Adipocyte (in vitro differentiated cells): ENCODE measurements at places on chromosomes 6 and 20.

- DNase-seq: no peak
Measured at GRCh38 chr6:105793130-105793529, 293.0 kb upstream of the PRDM1 start.

- DNase-seq: no peak
Measured at GRCh38 chr6:122647765-122648164, 37.6 kb downstream of the PKIB start.

DNA sequence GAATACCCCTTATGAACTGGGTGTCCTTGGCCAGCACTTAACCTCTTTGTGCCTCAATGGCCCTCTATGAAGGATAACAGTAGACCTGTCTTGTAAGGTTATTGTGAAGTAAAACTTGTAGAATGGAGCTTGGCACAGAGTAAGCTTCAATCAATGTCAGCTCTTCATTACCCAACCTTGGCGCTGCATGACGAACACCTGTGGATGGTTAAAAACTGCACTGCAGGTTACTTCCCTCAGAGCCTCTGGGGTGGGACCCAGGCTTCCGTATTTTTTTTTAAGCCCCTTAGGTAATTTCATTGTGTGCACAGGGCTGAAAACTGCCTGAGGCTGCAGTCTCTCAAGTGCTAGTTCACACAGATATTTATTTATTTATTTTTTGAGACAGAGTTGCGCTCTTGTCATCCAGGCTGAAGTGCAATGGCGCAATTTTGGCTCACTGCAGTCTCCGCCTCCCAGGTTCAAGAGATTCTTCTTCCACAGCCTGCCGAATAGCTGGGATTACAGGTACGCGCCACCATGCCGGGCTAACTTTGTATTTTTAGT is 42.8 kb upstream of the SLC23A2 start:
- DNase-seq: no peak

DNA sequence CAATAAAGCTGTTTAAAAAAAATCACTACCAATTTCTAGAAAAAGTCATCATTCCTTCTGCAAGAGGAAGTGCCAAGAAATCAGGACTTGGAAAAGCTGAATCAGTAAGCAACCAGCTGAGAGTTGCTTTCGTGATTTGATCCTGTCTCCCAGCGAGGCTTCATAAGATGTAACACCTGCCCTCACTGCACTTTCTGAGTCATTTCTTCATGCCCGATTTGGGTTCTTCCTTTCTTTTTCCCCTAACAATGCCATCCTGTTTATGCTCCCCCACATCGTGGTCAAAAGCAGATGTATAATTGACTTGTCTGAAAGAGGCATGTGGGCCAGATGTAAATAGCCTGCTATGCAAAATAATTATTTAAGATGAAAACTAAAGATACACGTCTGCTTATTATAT is 52.1 kb downstream of the RIPOR2 start:
- peak; percentile 67 for DNase-seq

- no peak for DNase-seq
Measured at GRCh38 chr20:10739134-10739533, 65.3 kb upstream of the JAG1 start.

DNA sequence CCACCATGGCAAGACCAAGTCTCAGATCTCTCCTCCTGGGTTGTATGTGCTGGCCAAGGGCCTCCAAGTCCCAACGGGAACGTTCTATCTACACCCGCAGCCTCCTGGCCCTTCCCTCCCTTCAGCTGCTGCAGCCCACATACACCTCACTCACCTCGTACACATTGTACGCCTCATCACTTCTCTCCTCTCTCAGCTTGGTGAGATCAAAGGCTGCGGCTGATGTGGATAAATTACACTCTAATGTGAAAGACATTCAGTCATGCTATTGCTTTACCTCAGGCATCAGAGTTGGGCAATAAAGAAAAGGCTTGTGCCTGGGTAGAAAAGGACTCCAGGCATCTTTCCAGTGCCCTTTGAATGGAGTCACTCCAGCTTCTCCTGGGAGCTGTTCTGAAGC is 135.3 kb upstream of the FOXQ1 start:
- DNase-seq: peak; percentile 29

DNA sequence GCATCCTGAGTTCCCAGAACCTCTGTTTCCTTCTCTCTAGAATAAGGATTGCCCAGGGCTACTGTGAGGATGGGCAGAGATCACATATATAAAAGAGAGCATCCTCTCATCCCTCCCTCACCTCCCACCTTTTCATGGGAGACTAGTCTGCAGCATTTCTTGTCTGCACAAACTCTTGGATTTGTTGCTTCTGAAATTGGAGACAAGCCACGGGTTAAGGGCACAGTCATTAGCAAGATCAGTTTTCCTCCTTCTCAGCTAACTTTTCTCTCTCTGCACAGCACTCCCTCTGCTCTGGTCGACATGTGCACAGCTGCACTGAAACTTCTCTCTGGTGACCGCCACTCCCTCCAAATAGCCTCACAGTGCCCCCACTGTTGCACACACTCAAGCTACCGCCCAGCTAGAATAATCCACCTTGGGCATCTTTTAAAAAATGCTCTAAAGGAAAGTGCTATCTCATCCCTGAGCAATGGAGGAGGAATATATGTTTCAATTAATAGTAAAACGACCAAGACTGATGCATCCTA is 50.9 kb upstream of the DUSP22 start:
- DNase-seq: no peak

DNA sequence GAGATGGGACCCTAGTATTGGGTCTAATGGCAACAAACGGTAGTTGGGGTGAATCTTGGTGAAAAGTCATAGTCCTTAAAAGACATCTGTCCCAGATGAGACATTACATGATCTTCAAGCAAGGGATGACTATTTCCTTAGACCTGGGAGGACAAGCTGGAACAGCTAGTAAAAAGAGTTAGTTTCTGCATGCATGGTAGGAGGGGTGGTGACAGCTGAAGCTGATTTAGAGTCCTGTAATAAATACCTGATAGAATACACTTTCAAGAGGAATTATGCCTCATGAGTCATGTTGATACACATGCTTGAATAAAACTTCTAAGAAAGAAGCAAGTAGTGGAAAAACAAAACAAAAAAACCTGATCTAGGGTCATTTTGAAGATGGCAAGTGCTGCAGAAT is 247.4 kb downstream of the CD109 start:
- no peak for DNase-seq

DNA sequence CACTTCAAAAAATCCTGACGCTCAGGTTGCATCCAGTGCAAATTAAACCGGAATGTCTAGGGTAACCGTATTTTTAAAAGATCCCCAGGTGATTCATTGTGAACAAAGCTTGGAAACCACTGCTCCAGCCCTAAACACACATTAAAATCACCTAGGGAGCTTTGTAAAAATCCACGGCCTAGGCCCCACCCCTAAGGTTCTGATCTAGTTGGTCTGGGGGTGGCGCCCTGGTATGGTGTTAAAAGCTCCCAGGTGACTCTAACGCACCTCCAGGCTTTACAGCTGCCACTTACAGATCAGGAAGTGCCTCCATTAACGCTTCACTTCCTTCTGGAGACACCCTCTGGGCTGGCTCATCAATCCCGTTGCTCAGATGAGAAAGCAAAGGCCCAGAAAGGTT is 92.2 kb downstream of the GRM4 start:
- DNase-seq: no peak

DNA sequence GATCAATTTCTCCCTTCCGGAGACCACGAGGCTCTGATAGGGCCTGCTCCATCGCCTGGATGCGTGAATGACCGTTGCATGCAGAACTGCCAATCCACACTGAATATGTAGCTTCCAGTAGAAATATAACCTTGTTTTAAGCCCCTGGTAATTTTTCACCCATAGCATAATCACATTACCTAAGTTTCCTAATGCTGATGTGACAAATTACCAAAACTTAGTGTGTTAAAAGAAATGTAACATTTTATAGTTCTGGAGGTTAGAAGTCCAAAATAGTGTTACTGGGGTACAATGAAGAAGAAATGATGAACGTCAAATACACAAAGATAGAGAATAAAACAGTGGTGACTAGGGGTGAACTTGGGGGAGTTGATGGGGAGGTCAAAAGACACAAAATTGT is 22.0 kb upstream of the SIRPD start:
- DNase-seq: no peak

GRCh38 chr20:59729506-59729905 is 125.2 kb downstream of the PHACTR3 start:
- DNase-seq: no peak

DNA sequence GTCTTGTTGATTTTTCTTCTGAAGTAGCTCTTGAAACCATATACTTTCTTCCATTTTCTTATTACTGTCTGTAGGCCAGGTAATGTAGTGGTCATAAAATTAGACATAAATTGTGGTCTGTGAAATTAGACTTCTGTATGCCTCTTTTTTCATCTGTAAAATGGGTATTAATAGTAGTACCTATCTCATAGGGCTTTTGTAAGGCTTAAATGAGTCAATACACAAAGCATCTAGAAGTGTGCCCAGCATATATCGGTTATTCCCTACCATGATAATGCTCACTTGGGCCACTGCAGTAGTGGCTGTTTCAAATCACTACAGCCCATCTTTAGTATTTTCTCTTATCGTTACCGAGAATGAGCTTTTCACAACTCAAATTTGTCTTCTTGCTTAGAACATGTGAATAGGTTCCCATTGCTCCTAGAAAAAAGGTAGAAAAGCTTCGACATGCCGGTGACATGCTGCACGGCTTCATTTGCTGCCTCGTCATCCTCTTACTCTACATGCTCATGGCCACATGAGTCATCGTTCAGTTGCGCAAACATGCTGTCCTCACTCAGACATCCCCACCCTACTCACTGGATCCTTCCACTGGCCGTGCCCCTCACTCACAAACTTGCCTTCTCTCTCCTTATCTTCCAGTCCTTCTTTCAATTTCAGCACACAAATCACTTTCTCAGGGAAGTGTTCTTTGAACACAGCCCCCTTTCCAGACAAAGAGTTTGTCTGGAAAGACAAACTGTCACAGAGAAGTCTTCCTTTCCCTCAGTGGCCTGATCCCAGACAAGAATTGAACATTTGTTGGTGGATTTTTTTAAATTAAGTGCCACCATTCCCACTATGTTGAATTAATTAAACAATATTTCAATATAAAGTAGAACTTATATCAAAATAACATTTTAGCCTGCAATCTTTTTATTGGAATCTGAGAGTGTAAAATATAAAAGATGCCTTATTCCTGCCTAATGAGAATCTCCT is 32.2 kb upstream of the ERVFRD-1 start:
- DNase-seq: peak; percentile 74

DNA sequence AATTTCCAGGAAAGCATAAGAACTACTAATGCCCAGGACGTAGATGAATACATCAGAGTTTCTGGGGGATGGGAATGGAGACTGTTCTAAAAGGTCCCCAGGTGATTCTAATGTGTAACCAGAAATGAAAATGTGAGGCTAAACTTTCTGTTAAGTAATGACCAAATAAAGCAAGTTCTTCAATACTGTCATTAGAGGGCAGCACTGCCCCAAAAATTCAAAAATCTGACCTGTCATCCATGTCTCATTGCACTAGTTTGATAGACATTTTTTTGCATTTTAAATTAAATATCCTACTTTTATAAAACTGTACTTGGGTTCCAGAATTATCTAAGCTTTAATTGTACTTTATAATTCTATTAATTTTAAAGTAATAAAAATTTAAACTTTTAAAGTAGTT is 94.9 kb downstream of the RFX6 start:
- DNase-seq: peak; percentile 58

DNA sequence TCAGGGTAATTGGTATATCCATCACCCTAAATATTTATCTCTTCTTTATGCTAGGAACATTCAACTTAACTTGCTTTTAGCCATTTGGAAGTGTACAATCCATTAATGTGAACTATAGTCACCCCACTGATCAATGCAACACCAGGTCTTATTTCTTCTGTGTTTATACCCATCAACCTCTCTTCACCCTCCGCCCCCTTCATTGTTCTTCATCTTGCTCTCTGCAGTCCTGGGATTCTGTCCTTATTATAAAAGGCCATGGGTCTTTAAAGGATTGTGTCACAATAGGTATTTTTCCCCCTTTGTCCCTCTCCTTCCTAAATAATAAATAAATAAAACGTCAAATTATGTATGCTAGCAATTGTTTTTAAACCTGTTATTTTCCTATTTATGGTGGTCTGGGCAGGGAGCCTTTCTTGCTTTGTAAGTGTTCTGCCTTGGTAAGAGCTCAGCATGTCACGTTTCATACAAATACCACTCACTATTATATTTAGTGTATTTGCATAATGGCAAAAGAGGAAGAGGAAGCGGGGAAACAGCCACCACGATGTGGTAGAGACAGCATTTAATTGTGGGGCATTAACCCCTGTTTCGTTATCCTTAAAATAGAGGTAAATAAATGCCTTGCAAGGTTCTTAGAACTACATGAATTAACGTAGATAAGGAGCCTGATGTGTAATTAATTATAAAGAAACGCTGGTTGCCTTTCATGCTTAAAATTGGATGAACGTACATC is 1.9 kb downstream of the ABRACL start:
- no peak for DNase-seq

GRCh38 chr6:44113414-44113813 is 13.8 kb downstream of the MRPL14 start:
- no peak for DNase-seq

DNA sequence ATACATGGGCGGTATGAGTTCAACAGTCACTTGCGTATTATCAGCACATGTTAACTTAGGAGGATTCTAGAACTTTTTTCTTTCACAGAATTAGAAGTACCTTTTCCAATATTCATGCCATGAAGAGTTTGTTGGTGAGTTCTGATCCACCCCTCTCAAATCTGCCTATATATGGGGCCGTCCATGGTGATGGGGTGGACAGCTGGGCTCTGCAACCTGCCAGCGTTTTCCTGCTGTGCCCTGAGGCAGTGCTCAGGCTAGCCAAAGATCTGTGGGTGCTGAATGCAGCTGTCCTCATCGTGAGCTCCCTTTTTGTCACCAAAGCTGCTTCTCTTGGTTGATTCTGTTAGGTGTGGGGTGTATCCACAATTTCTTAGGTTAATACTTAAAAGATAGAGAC is 88.7 kb downstream of the THBS2 start:
- peak; percentile 35 for DNase-seq

- peak; percentile 80 for DNase-seq
Measured at GRCh38 chr6:52285177-52286068, 881 bp upstream of the MCM3 start.

DNA sequence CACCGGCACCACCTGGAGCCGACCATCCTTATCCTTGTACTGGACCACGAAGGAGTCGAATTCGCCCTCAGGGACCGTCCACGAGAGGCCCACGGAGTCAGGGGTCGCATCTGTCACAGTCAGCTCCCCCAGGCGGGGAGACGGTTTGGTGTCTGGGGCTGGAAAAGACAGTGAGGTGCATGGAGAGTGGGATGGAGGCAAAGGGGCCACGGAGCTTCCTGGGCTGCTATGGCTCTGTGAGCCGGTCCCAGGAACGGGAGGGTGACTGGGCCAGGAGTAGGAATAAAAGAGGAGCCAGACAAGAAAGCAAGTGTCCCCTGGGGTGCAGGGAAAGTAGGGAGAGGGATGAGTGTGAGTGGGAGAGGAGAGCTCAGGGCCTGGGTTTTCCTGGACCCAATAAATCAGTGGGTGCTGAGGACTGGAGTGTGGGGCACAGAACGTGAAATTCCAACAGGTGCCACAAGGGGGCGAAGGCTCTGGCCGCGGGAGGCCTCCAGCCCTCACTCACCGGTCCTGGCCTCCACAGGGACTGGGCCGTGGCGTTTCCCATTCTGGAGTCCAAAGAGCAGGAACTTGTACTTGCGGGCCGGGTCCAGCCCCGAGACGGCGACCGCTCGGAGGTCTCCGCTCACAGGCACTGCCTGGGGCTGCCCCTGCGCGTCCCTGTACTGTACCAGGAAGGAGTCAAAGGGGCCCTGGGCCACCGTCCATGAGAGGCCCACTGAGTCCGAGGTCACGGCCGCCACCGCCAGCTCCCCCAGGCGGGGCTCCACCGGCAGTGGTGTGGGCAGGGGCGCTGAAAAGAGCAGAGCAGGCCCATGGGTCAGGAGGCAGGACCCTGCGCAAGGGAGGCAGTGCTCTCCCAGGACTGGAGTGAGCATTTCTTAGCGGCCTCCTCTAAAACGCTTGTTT is 9.9 kb downstream of the CYP21A2 start:
- DNase-seq: peak; percentile 77
